Activated naive CD4-positive, alpha-beta T cell treated with anti-CD3 and anti-CD28 coated beads for 36 hours (primary cell): ENCODE measurements at places on chromosomes 3 and 15. TPM values are rescaled to one million over a fixed set of nuclear protein-coding genes. Genes with fewer than 3 reads are reported as not detected.

TASOR gene
- 39.3 TPM for total RNA-seq

CIAO2A gene
- 105 TPM for total RNA-seq

CAMK2N2 gene
- not detected for total RNA-seq

SAMMSON gene
- not detected for total RNA-seq

CCDC39 gene
- total RNA-seq: not detected

PLIN1 gene
- total RNA-seq: 0.30 TPM

SH3GL3 gene
- not detected for total RNA-seq

- DNase-seq: peak; percentile 43
These were observed 462.1 kb downstream of the MFSD1 start for GRCh38 chr3:159263750-159264553.

GRCh38 chr3:4837374-4837930 is 141.8 kb upstream of the BHLHE40 start:
- no peak for DNase-seq

GRCh38 chr3:25872200-25872877 is 82.4 kb downstream of the OXSM start:
- no peak for DNase-seq

GRCh38 chr15:79804838-79805237 is 92.0 kb downstream of the MTHFS start:
- DNase-seq: no peak

DNA sequence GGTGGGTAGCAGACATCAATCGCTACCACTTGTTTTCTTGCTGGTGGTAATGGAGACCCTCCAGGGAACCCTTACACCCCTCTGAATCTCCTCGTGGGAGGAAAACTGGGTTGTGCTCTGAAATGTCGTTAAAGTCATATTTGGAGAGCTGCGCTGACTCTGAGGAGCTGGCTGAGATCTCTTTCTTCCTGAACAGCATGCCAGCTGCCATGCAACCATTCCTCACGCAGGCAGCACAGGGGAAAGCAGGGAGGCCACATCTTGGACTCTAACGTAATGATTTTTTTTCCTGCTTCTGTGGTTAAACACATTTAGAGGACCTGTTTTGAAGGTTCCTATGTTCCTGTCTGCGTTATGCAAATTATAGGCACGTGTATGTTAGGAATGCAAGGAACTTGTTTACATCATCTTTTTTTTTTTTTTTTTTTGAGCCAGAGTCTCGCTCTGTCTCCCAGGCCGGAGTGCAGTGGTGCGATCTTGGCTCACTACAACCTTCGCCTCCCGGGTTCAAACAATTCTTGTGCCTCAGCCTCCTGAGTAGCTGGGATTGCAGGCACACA is 156.7 kb downstream of the TJP1 start:
- no peak for DNase-seq

- DNase-seq: no peak
These were observed 114.9 kb downstream of the TNIK start for GRCh38 chr3:171345107-171345843.

GRCh38 chr3:49704629-49705028 is 14.9 kb downstream of the AMIGO3 start:
- no peak for DNase-seq

DNA sequence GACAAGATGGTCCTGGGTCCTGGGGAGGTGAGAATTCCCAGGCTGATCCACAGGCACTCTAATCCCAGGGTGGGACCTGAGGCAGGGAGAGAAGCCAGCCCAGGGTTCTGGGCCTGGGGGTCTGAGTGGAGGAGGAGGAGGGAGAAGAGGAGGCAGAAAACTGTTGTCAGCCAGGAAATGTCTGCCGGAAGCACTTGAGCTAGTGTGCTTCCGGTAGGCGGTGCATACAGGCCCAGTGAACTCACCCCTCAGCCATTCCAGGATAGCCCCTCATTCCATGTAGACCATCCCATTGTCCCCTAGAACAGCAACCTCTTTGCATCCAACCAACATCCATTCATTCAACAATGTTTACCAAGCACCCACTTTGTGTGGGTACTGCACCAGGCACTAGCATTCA is 47.9 kb upstream of the LCTL start:
- DNase-seq: no peak

GRCh38 chr3:14689247-14689980 is 14.5 kb downstream of the C3orf20 start:
- DNase-seq: no peak

GRCh38 chr3:61448378-61448777 is 113.0 kb upstream of the PTPRG start:
- DNase-seq: no peak

DNA sequence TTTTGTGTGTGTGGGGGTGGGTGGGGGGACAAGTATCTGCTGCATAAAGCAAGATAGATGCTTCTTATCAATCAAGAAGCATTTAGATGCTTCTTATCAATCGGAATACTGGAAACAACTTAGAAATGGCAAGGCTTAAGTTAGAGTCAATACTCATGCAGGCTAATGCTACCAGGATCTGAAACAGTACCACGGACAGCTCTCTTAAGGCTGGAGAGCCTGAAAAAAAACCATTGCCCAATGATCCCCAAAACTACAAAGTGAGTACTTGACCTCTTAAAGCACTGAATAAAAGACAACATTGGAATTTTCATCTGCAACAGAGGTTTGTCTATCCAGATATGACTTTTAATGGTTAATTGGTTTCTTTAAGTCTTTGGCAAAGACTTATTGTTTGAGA is 262.3 kb downstream of the GAP43 start:
- DNase-seq: no peak

DNA sequence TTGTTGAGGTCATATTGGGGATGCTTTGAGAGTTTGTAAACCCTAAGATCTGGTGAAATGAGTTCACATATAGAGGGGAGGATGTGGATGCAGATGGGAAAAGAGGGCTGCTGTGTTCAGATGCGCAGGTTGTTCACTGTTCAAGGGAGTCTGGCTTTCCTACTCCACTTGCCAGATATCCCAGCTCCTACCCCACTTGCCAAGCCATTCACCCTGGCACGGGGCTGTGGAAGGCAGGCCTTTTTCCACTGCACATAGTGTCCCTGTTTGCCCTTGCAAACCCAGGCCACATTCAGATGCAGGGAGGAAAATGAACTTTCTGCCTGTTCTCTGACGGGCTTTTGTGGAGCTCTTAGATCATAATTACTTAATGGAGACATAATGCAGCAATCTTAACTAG is 29.0 kb downstream of the CRABP1 start:
- no peak for DNase-seq

- no peak for DNase-seq
These were observed 3.6 kb downstream of the CTNNB1 start for GRCh38 chr3:41202834-41203345.

DNA sequence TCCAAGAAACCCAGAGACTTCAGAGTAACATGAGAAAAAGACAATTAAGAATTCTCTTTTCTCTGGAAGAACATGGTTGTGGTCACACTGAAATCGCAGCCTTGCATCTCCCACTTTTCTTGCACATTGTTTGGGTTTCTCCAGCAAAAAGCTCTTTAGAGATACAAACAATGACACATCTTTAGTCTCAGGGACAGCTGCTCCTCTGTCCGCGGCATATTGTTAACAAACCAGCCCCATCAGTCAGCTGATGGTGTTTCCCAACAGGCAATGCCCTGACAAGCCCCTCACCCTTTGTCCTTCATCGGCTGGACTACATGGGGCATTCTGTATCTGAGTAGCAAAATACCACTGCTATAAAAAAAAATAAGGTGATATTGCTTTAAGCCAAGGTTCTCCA is 53.4 kb downstream of the UMPS start:
- no peak for DNase-seq

DNA sequence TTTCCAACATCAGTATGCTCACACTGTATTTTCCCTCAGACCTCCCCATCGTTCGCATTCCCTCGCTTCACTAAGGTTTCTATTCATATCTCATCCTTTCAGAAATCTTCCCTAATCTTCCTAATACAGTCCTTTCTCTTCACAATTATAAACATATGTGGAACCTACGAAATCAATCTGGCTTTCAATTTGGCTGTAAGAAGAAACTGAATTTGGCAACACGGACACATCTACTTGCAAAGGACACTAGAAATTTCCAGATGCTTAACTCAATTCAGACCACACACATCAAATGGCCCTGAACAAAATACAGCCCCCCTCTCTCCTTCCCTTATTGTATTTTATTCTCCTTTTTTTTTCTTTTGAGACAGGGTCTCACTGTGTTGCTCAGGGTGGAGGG is 39.1 kb upstream of the TM4SF19 start:
- DNase-seq: no peak

DNA sequence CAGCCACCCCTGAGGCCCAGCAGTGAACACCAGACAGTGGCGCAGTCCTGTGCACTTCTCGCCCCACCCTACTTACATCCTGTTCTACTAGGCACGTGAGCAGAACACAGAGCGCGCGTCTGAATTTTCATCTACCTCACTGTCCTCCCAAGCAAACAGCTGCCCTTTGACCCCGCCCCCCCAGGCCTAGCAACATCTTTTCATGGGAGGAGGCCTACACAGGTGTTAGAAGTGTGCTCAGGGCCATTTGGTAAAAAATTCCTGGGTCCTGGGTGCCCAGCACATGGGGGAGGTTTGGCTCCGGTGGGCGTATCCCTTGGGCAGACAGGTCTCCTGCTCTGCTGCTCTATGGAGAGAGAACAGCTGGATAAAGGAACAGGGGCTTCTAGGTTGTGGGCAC is 95.0 kb downstream of the MYLK start:
- no peak for DNase-seq

DNA sequence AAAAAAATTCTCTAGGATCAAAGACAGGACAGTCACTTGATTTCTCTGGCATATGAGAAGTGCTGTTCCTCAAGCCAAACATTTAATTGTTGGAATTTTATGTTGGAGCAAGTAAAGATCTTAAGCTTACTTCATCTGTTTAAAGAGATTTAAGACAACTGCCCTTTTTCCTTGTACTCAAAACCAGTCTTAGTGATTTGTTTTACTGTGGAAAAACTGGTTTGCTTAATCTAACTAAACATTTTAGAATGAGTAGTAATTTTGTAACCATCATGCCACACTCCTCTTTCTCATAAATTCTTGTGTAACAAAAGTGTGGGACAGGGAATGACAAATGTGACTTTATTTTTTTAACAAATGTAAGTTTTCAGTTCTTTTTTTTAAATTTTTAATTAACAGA is 18.4 kb downstream of the PRKCI start:
- no peak for DNase-seq

GRCh38 chr3:32176989-32177701 is 61.3 kb upstream of the CMTM8 start:
- DNase-seq: peak; percentile 82

DNA sequence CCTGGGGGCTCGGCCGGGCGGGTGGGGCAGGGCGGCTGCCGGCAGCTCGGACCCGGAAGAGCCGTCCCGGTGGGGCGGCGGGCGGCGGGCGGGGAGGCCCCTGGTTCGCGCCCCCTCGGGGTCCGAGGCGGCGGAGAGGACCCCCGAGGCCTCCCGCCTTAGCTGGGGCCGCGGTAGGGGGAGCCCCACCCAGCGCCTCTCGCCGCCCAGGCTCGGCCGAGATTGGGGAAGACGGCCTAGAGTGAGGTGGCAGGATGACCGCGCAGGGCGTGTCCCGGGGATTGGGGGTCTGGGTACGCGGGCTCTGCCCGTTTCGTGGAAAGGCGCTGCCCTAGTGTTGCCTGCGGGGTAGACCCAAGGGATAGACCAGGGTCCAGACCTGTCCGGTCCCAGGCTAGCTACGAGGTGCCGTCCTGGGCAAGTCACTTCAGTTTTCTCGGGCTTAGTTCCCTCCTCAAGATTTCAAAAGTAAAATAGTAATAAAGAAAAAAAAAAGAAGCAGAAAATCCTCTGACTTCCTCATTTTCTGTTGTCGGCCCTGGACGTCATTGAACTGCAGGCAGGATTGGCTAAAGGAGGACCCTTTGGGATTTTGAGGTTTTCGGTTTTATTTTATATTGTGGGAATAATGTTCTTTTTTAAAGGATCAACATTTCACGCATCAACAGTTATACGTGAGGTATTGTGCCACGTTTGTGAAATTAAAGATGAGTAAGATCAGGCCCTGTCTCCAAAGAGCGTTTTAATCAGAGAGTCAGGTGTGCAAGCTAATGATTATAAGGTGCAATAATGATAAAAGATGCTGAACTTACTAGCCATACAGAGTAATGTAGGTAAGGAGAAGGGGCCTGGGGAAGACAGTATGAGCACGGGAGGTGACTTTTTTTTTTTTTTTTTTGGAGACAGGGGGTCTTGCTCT is 679 bp downstream of the IQGAP1 start:
- peak; percentile 62 for DNase-seq

GRCh38 chr15:31554261-31554660 is 227.6 kb downstream of the KLF13 start:
- no peak for DNase-seq
